ENCODE measurements at places on chromosomes 3 and 15.

DNA sequence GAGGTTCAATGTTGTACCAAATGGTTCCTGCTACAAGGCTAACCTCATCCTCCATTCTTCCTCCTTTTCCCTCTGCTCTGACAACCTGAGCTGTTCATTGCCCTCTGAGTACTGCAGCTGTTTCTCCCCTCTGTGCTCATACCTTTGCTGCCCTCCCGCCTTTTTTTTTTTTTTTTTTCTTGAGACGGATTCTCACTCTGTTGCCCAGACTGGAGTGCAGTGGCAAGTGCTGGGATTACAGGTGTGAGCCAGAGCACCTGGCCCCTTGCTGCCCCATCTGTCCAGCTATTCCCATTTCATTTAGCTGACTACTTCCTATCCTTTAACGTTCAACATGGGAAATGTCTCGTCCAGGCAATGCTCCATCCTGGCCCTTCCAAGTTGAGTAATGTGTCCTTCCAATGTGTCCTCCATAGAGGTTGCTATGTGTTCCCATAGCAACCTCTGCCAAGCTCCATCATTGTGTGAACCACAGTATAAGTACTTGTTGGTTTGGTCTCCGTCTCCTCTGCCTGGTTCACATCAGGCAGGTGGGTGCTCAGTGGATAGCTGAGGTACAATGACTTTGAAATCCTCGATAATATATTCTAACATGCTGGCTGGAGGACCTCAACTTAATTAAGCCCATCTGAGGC is 179.9 kb upstream of the ANKRD28 start:
- DNase-seq = no peak

- peak; percentile 9 for DNase-seq
These were observed 12.2 kb downstream of the PLA2G4D start for GRCh38 chr15:42082141-42082540.

DNA sequence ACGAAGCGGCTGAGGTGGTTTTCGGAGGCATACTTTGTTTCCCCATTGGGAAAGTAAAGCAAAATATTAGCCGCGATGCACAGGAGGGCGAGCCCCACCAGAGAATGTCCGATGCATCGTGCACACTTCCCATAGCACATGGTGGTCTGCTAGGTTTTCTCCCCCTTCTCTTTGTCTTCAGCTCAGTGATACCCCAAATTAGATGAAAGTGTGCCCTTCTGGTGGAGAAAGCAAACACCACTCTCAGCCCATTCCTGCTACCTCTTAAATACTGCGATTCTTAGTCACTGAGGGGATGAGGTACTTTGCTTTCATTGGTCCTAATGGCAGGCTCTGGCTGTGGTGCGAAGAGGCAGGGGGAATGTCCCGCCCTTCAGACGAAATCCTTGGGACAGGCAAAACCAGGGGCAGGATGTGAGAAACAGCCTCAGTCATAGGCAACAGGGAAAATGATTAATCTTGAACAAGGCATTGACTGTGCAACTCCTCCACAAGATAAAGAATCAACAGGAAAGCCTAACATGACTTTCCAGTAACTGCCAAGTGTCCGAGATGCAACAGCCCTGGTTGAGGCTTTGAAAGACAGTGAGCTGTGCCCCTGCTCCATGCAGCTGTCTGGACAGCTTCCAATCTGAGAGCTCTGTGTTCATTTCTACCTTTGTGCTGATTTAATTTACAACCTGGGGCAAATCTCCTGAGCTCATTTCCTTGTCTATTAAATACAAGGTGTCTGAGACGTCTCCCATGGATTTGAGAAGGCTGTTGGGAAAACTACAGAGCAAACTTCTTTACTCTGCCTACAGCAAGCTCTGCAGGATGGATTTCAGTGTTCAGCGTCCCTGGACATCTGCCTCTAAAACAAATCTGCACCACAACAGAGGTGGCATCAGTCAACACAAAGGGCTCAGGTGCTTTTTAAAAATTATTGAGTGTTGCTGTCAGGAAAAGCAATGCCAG is at the start of gene TM4SF1:
Gene TM4SF1 (minus strand): TSS at position 242 of the 957 bp plus-strand sequence. CDS start 102 bp downstream, at position 140.
- DNase-seq = no peak

DNA sequence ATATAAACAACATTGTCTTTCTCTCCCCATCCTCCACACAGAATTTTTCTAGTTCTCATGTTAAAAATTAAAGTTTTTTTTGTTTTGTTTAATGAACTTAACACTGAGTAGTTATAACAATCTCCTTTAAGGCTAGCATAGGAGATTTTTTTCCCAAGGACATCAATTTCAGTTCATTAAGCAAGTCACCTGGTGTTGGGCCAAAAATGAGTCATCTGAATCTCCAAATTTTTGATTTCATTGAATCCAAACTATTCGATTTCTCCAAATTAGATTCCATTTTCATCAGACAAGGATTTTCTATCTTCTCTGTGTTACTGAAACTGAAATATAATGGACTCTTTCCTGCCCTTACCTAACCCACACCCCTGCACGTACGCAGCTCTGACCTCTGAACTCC is 631.4 kb upstream of the MDFIC2 start:
- no peak for DNase-seq

GRCh38 chr15:31116423-31117030 is 15.0 kb upstream of the TRPM1 start:
- no peak for DNase-seq

DNA sequence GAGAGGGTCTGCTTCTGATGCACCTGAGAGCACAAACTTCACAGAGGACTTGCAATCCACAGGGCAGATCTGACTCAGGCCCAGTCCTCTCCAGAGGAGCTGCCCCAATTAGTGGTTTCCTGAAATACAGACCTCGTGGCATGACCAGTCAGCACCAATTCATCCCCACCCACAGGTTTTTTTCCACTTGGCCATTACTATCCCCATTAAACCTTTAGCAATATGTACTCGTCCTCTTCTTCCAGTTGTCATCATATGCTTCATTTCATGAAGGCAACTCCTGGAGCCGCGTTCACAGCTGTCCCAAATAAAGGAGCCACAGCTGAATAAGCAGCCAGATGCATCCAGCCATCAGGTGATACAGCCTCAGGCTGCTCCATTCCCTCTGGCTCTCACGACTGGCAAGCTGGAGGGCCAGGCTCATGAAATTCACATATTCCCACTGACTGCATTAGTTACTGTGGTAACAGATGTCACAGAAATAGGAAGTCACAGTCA is 163.1 kb downstream of the FMN1 start:
- DNase-seq = no peak

GRCh38 chr3:143885780-143886427 is 37.6 kb upstream of the SLC9A9 start:
- peak; percentile 23 for DNase-seq

- DNase-seq = no peak
These were observed 181.1 kb downstream of the ITPR1 start for GRCh38 chr3:4674216-4674615.

GRCh38 chr3:46664188-46664970 is 29.1 kb downstream of the ALS2CL start:
- DNase-seq = no peak

GRCh38 chr15:25683911-25684310 is 179.2 kb downstream of the ATP10A start:
- no peak for DNase-seq

- no peak for DNase-seq
These were observed 164.1 kb upstream of the LRRFIP2 start for GRCh38 chr3:37338500-37338899.

- DNase-seq = no peak
These were observed 28.6 kb upstream of the SRGAP3 start for GRCh38 chr3:9278085-9278484.

DNA sequence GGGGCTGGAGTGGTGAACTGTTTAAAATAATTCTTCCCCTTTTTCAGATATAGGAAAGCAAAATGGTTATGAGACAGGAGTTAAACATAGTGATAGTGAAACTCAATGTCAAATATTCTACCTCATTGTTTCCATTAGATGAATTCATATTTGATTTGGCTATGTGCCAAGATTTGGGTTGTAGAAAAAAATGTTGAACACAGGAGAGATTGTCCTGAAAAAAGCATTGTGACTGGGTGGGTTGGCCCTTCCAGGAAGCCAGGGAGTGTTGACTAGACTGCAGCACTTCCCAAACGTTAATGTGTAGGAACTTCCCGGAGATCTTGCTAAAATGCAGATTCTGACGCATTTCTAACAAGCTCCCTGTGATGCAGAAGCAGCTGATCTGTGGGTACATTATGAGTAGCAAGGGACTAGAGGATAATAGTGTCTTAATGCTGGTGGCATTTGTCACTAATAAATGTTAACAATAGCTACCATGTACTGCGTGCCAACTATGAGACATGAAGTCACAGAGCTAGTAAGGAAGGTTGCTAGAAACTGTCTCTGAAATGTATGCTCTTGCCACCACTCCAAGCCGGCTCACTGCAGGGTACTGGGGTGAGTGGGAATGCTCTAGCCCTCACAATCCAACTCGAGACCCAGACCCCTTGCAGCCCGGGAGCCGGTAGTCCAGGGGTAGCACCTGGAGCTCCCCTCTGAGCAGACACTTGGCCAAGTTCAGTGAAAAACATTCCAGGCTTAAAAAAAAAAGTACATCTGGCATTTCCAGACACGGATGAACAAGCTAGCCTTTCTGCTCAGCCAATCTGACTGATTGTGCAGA is 120.6 kb downstream of the CD47 start:
- DNase-seq = no peak

DNA sequence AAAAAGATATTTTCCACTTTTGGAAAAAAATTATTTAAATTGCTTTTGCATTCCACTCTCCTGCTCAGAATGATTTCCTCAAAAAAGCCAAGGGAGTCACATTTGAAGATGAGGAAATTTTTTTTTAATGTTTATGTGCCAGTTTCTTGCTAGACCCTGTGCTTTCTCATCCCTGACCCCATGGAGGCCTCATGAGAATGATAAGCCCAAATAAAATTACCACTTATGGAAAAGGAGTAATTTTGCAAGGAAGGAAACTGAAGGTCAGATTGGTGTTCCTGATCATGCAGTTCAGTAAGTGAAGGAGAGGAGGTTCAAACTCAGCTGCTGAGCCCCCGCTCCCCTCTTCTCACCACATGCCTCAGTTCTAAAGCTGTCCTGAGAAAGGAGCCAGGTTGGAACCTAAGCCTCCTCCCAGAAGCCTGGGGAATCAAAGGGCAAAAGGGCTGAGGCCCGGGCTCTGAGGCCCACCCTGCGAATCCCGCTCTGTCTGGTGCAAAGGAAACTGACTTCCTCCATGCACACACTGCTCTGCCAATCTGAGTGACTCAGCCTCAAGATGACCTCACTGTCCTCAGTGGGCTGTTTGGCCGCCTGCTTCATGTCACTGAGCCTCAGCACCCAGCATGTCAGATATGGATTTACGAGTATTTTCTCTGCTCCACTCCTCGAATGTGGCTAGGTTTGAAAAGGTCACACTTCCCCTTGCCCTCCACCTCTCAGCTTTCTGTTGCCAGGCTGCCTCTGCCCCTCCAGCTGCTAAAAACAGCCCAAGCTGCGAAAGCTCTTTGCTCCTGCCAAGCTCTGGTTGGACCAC is 56.9 kb upstream of the FLNB start:
- peak; percentile 26 for DNase-seq

DNA sequence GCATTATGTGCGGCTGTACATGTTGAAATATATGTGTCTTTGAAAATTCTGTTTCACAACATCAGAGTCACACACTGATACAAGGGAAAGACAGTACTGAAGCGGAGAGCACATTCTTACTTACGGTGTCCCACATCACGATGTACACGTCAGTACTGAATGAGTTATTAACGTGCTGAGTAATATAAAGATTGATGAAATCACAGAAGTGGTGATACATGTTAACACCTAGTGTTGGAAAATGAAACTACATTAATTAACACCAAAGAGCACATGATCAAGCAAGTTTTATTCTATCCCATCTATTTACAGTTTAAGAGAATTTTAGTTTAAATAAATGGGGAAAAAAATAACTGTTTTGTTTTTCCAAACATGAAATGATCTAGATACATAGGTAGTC is 15.6 kb downstream of the EOGT start:
- no peak for DNase-seq

- peak; percentile 35 for DNase-seq
These were observed 17.0 kb downstream of the ILDR1 start for GRCh38 chr3:122004991-122005565.

DNA sequence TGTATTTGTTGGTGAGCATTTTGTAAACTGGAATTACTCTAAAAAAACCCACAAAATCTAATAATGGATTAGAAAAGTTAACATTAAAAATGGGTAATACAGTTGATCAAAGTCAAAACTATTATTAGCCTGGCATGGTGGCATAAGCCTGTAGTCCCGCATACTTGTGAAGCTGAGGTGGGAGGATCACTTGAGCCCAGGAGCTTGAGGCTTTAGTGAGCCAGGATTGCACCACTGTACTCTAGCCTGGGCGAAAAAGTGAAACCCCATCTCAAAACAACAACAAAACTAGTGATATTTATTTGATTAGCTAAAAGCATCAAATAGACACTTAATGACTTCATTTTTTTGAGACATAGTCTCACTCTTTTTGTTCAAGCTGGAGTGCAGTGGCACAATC is 3.6 kb downstream of the SNX1 start:
- DNase-seq = no peak

GRCh38 chr3:105798381-105798934 is 70.4 kb downstream of the CBLB start:
- DNase-seq = no peak

DNA sequence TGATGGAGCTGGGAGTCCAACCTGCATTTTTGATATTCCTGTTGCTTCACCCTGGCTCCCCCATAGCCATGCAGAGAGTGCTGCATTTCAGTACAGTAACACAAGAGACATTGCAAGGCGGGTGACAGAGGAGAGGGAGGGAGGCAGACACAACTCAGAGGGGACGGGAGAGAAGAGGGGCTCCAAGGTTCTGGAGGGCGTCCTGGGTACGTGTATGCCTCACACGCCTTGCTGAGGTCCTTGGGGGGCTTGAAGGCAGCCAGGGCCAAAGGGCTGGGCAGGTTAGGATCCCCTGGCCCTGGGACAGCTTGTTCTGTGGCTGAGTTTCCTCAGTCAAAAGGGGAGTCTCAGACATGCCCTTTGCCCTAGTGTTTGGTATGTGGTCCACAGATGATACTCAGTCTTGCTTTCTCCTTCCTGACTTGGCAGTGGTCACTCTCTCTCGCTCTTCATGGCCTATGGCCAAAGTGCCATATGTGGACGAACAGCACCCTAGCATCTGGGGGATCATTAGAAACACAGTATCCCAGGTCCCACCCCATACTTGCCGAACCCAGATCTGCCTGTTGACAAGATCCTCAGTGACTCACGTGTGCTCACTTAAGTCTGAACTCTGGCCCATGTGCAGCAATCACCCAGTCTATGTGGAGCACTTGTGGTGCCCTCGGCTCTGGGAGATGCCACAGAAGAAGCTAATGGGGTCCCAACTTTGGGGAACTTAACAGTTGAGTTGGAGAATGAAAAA is 52.9 kb downstream of the FGD5 start:
- DNase-seq = no peak

DNA sequence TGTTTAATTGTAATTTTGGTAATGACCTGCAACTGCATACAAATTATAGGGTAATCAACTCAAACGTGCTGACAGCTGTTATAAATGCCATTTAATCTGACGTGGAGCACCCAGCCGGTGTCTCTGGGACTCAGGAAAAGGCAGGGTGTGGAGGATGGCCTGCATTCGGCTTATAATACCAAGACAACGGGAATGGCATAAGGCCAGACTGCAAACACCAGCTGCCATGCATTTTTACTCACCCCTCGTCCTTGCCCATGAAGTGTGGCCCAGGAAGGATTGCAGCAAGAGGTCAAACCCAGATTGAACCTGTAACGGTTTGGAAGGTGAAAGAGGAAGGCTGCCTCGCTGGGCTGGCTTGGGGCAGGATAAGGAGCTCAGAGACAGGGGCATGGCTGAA is 96.4 kb downstream of the WNT7A start:
- no peak for DNase-seq

- no peak for DNase-seq
These were observed 110.5 kb upstream of the RAP2B start for GRCh38 chr3:153051427-153052095.

Data from activated T-cell treated with anti-CD3 and anti-CD28 coated beads, Interleukin-2, amount 50 U/mL, for 48 hours (primary cell).